Uterus (tissue), 4 donors: ENCODE measurements at places on chromosomes 7 and 10. TPM values are rescaled to one million over a fixed set of nuclear protein-coding genes. Genes with fewer than 3 reads are reported as not detected.

- DNase-seq = no peak
These were observed 213.0 kb upstream of the PLXNA4 start for GRCh38 chr7:132789281-132789680.

DNA sequence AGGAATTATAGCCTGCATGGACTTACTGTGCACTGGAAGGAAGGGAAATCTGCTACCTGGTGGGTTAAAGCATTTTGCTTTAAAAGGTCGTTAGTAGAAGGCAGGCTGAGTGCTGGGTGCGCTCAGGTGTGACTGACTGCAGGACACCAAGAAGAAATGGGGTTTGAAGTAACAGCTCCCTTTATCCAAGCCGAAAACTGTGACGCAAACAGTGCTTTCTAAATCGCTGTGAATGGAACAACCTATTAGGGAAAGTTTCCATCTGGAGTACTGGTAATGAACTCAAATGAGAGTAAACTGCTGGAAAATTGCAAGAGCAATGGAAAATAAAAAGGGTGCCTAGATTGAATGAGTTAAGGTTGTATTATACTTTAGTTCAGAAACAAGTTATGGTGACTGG lies 95.3 kb downstream of the CNNM2 start:
- no peak for DNase-seq

IFIT2 gene
- 1.5 TPM for total RNA-seq

DNA sequence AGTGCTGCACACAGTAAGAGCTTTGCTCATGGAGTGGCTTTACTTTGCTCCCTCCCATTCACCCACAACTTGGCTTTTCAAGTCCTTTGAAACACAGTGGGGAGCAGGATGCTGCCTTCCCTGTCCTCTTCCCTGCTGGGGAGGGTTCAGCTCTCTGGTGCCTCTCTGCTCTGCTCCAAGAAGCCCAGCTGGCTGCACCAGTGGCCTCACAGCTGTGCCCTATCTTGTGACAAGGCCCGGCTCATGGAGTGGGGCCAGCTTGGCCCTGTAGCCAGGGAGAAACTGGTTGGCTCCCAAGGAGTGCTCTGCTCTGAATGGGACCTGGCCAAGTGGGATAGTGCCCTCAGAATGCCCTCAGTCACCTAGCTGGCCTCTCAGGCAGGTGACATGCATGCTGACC lies 212.3 kb upstream of the ZMIZ1 start:
- no peak for DNase-seq

- DNase-seq = no peak
These were observed 93.6 kb downstream of the CACNB2 start for GRCh38 chr10:18233775-18234174.

- DNase-seq = no peak
These were observed 147.4 kb downstream of the CALCR start for GRCh38 chr7:93427107-93427506.

AGK gene
- 73.8 TPM for total RNA-seq

DNA sequence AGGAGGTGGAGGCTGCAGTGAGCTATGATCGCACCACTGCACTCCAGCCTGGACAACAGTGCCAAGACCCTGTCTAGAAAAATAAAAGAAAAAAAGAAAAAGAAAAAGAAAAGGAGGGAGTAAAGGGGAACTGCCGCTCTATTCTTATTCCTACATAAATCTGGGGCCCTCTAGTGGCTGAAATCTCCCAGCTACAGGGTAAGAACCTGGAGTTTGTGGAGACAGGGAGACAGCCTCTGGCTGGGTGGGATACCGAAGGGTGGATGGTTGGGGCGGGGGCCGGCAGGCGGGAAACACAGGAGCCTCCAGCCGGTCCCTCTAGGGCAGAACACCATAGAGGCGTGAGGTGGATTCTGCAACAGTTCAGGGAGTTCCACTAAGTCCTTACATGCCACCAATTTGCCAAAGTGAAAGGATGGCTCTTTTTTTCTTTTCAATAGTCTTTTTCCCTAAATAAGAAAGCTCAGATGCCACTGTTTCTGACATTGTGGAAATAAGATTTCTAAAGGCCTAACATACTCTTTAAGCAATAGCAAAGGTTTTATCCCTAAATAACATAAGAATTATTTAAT lies 117.3 kb downstream of the SVIL start:
- no peak for DNase-seq

- DNase-seq = no peak
These were observed 118.1 kb downstream of the MYOF start for GRCh38 chr10:93363891-93364648.

OR6V1 gene
- total RNA-seq = not detected

GRCh38 chr10:106956216-106956915 lies 208.1 kb downstream of the SORCS1 start:
- no peak for DNase-seq
